Activated naive CD8-positive, alpha-beta T cell treated with anti-CD3 and anti-CD28 coated beads, Interleukin-2, amount 50 U/mL, for 24 hours (primary cell): ENCODE measurements at places on chromosomes 3 and 15.
A peak's percentile ranks its signal among the peaks of the same experiment; 100 is the strongest.

GRCh38 chr15:28179270-28179669 lies 80.2 kb upstream of the OCA2 start:
- DNase-seq = no peak

GRCh38 chr15:100931143-100931890 lies 12.2 kb downstream of the LRRK1 start:
- DNase-seq = no peak

GRCh38 chr3:119018690-119019463 lies 15.8 kb downstream of the IGSF11 start:
- DNase-seq = no peak

GRCh38 chr3:129195731-129196256 lies 12.1 kb upstream of the CNBP start:
- DNase-seq = no peak

DNA sequence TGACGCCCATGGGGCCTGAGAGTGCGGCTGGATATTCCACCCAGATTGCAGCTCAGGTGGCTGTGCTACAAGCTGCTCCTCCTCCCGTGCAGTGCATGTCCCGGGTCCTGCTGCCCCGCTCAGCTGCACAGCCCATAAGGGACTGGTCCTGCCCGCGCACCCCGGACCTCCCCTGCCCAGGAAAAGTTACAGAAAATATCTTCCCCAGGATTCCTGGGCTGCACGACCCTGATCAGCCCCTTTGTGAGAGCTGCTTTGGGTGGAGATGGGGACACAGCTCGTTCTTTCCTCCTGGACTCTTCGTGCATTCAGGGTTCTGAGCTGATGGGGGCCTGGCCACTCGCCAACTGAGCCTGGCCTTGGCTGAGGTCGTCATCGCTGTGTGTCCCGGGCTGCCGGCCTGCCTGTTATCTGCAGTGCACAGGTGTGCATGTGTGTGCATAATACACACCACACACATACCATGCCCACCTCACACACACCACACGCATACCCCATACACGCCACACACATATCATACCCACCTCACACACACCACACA lies 28.8 kb downstream of the APBA2 start:
- no peak for DNase-seq

DNA sequence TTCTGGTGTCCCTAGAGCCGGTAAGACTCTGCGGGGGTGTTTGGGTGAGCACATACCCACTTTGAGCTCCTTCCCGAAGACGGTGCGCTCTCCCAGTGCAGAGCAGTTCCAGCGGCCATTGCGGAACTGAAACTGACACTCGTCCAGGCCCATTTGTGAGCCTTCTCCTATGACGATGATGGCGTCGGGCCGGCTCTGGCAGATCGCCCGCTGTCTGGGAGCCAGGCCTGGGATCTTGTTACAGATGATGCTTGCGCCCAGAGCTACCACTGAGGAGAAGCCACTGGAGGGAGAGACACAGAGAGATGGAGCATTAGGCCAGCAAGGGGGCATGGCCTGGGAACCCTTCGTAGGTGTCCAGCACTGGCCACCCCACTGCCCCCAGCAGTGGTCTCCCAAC lies 5.0 kb downstream of the WNT7A start:
- DNase-seq = no peak

DNA sequence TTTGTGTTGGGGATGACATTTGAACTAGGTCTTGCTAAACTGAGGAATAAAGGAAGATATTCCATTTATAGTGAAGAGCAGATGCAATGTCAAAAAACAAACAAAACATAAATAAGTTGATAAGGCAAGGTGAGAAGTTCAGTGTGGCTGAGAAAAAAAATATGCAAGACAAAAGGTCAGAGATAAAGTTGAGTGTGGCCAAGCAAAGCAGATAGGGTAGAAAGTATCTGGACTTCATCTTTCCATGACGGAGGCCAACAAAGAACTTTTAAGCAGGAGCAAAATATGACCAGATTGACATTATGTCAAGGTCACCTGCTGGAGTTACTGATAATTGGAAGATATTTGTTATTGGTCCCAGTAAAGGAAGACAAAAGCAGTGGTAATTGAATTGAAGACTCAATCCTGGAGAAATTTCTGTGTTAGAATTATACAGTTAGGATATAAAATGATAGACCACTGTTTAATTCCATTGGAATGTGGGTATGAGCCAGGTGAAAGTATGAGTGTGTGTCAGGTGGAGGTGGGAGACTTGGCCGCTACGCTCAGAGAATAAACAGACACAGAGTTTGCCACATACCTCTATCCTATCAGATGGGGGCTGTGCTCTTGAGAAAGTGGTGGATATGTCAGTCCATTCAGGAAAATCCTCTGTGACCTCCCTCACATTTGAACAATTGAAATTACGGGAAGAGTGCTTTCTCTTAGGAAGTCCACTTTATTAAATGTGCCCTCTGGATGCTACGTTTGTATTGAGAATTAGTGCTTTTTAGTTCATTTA lies 28.1 kb downstream of the ADIPOQ start:
- DNase-seq = no peak

- no peak for DNase-seq
Observed at GRCh38 chr15:26729581-26729980, 43.3 kb downstream of the GABRB3 start.

DNA sequence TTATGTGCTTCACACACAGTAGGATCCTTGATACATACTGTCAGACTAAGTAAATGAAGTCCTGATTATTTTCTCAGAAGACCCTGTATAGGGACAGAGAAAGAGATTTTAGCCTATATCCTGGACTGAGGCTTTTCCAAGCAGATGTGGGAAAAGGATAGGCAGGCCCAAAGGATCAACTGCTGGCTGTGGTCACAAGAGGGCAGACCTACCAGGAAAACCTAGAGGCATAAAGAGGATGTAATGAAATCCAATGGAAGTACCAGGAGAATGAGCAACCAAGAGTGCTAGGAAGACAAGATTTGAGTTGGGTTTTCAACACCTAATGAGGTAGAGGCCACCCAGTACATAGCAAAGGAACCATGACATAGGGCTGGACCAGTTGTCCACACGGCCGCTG lies 23.1 kb downstream of the DCLK3 start:
- no peak for DNase-seq

- DNase-seq = peak; percentile 10
Observed at GRCh38 chr3:57951066-57951882, 56.9 kb upstream of the FLNB start.

DNA sequence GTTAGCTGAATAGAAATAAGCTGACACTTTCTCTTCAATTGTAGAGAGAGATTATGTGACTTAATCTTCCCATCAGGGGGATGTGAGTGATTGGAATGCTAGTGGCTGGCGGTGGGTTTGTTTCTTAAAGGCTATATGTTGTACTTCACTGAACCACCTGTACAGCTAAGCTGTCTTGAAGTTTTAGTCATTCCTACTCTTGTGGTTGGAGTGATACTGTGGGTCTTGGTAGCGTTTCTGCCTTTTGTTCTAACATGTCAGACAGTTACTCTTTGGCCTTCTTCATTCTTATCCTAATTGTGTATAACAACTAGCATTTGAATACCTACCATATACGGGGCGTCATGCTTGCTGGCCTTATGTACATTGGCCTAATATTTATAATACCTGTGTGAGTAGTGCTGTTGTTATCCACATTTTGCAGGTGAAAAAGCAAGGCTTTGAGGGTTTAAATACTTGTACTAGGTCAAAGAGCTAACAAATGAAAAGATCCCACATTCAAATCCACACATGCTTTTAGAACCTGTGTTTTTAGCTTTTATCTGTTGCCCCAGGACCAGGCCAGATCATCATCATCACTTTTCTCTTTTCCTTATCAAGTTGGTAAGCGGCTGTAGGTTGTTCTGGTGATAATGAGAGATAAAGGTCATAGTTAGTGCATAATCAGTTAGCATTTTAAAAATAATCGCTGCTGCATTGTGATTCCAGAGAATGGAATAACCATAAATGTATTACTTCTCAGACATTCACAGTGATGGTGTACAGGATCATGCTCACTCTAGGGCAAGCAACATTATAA lies 50.2 kb downstream of the AKAP13 start:
- no peak for DNase-seq

DNA sequence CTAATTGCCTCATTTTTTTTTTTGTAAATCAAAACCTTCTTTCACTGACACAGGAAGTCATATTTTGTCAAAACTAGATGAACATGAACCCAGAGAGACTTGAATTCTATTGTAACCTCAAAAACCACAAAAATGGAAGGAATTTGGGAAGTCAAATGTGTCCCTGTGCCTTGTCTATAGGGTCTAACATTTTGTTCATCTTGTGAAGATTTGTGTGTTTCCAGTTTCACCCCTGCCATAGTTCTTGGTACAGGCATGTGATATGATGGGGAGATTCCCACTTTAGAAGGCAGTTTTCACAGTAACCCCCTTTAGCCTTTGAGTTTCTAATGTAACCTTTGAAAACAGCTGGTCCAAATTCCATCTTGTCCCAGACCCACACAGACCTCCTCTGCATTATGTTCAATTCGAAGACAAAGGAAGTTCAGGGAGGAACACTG lies 318.5 kb upstream of the ADAMTS9 start:
- DNase-seq = no peak

DNA sequence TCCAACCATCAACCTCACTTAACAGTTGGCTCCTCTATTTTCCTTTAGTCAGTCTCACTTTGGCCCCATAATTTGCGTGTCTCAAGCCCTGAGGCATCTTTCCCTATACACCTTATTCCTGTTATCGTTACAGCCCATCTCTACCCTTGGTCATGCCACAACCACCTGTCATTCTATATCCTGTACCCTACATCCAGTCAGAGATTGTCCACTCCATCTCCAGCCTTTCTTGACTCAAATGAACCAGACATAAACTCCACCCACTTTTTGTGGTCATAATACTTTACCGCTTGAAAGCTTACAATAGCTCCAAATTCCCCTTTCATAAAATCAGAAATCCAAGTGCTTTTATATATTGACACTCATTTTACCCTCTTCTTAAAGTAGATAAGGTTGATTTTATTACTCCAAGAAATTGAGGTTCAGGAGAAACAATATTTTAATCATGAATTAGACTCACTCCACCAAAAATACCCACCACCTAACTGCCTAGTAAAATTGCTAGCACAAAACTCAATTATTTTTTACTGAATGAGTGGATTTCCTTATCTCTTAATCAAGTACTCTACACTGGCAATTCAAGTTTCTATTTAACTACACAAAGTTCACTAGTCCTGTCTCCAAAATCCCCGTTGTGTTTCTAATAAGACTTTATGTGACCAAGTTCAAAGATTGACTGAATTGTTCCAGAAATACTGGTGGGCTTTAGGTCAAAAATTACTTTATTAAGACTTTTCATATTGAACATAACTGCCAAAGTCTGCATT lies 9.1 kb downstream of the CCR4 start:
- DNase-seq = no peak

- DNase-seq = no peak
Observed at GRCh38 chr3:49761661-49762060, 24.7 kb downstream of the IP6K1 start.

- DNase-seq = no peak
Observed at GRCh38 chr3:164962610-164963009, 115.7 kb downstream of the SI start.

DNA sequence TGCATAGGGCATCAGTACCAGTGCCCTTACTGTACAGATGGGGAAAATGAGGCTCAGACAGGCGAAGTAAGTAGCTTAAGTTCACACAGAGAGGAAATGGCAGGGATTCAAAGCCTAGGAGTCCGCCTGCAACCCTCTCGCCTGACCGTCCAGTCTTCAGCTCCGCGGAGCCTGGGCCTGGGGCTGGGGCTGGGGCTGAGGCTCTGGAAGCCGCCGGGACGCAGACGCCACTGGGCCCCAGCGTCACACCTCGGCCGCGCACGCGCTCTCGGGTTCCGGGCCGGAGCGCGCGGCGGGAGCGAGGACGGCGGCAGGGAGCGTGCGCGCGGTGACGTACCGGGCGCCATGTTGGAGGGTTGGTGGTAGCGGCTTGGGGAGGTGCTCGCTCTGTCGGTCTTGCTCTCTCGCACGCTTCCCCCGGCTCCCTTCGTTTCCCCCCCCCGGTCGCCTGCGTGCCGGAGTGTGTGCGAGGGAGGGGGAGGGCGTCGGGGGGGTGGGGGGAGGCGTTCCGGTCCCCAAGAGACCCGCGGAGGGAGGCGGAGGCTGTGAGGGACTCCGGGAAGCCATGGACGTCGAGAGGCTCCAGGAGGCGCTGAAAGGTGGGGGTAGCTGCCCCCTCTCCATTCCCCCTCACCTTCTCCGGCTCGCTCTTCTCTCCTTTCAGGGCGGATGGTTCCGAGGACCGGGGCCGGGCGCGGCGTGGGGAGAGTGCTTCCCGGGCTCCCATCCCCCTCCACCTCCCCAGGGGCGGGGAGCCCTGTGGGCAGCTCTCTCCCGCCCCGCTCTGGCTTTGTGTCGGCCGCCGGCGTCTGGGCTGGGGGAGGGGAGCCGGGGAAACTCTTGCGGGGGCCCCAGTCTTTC lies at the start of gene PPP4R2:
PPP4R2 (plus strand) TSS at position 339 of the 861 bp plus-strand sequence; CDS start at position 566, 227 bp downstream.
- peak; percentile 91 for DNase-seq

DNA sequence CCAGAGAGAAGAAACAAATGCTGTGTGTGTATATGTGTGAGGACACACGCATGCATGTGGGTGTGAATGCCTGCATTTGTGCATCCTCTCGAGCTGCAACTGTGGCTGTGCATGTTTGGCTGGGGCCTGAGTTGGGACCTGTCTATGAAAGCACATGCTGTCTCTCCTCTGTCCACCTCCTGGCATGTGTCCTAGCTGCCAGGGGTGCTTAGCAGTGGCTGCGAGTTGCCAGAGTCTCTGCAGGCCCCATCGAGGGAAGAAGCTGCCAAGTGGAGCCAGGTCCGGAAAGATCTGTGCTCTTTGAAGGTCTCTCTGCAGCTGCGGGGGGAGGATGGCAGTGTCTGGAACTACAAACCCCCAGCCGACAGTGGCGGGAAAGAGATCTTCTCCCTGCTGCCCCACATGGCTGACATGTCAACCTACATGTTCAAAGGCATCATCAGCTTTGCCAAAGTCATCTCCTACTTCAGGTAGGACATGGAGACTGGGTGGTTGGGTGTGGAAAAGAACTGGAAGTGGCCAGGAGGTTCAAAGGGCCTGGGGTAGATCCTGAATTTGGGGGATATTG lies 30.7 kb downstream of the NR1I2 start:
- no peak for DNase-seq

- DNase-seq = no peak
Observed at GRCh38 chr3:186152889-186153292, 44.0 kb upstream of the ETV5 start.

DNA sequence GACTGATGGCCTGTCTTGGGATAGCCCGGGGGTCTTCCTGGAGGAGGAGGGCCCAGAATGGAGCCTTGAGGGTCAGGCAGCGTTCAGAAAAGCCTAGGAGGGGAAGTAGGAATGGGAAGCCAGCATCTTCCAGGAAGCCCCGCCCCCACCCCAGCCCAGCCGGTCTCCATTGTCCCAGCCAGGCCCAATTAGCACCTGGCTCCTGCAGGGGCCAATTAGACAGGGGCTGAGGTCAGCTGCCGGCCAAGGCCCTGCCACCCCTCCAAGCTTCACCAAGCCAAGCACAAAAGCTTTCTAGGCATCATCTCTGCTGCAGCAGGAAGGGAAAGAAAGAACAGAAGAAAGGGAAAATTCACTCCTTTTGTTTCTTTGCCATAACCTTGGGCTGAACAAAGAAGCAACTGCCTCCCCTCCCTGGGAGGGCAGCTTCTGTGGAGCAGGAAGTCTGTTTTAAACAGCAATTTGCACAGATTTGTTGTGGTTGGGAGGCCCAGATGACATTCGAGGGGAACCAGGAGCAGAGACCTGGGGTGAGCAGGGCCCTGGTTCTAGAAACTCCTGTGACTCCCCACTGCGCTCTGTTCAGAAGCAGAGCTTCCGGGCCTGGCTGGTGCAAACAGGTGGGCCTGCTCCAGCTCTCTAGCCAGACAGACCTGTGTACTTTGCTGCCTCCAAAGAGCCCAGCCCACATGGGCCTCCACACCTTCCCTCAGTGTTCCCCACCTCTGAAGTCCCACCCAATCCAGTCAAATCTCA lies 47.7 kb downstream of the CYP11A1 start:
- DNase-seq = no peak
